Mucosa of descending colon (tissue), 3 donors: ENCODE measurements at places on chromosomes 5 and 9. TPM values are rescaled to one million over a fixed set of nuclear protein-coding genes. Genes with fewer than 3 reads are reported as not detected.

DNA sequence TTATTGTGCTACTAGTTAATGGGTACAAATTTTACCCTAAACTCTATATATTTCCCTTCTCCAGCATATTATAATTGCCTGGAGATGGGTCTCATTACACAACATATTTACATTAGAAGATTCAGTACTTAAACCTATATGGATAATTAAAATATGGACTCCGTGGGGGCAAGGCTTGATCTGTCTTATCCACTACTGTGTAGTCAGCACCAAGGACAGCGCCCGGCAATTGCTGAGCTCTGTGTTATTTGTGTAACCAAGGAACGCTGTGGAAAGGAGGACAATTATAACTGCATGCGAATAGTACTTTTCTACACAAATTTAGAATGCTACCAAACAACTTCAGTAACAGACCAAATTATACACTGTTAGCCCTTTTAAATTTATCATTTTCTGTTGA, 77.7 kb downstream of the DNAH5 start:
- peak; percentile 29 for DNase-seq

- DNase-seq = no peak
These were observed 43.6 kb upstream of the PCSK1 start for GRCh38 chr5:96476654-96477053.

- no peak for DNase-seq
These were observed 16.1 kb downstream of the B4GALT1 start for GRCh38 chr9:33151007-33151557.

DNA sequence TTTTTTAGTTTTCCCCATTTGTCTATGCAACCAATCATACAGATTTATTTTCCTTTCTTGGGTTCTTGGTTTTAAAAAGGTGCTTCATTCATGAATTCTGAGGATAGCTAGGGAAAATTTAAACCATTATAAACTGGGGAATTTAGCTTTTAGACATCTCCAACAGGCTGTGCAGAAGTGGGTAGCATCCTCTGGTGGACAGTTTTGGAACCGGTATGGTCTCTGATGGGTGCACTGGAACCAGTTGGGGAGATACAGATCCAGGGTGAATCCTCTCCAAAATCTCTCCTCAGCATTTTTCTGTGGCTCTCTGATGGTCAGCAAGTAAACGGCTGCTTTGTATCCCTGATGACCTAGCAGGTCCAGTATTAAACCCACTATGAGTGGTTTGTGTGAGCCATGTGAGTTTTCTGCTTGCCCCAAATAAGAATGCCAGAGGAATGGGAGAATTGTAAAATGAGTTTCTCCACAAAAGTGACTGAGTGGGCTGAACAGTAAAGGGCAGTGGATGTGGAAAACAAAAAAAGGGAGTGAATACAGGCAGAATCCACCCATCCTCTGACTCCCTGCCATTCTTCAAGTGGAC, 9.1 kb upstream of the DNAJC25 start:
- no peak for DNase-seq

NMRK1 gene
- total RNA-seq = 14.0 TPM

DNA sequence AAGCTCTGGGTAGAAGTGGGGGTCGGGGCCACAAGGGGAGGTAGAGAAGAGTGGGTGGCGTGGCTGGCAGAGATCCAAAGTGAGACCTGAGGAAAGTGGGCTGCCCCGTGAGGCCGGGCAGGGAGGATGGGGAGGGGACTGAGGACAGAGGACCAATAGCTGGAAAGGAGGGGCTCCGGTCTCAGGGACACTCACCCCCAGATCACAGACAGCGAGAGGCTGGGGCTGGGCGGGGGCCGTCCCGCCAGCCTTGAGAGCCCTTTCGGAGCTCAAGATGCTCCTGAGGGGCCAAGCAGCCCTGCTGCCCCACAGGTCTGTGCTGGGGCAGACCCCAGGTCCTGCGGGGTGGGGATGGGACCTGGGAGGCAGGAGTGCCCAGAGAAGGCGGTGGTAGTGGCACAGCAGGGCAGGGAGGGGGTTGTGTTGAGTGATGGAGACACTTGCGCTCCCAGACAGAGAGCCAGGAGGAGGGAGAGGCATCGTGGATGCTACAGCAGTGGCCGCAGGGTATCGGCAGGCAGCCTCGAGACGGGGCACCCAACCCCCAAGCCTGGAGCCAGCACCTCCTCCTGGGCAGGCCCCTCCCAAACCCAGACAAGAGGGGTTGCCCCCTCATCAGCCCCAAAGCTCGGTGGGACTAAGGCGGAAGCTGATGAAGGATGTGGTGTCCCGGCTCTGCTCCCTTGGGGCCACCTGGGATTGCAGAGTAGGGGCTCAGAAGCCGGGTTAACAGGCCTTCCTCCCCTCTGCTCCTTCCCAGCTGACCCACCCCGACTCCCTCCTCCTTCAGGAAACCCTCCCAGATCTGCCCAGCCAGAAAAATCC, 3.4 kb downstream of the SARDH start:
- DNase-seq = peak; percentile 42

- DNase-seq = no peak
These were observed 181.7 kb downstream of the BNC2 start for GRCh38 chr9:16688814-16689213.

DNA sequence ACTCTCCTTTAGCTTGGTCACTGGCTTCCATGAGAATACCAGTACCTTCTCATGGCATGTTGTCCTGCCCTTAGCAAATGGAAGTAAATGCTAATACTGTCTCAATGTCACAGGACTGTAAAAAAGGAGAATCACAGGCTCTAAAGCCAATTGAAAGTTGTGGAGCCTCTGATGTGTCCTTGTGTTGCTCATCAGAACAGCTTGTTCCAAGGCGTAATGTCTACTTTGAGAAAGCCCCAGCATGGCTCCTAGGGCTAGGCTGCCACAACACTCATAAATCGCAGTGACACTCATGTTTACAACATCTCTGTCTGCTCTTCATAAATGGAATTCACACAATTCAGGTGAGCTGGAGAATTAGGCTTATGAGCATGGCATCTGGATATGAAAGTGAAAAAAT, 94.9 kb downstream of the ACTL7B start:
- DNase-seq = no peak

GRCh38 chr5:103919506-103919905, 356.9 kb upstream of the NUDT12 start:
- DNase-seq = no peak

- no peak for DNase-seq
These were observed 78.2 kb upstream of the IFNE start for GRCh38 chr9:21560281-21560745.

GRCh38 chr9:117412841-117413240, 2.0 kb downstream of the ASTN2 start:
- no peak for DNase-seq

- DNase-seq = no peak
These were observed 53.8 kb downstream of the TTC39B start for GRCh38 chr9:15253197-15253596.
